ENCODE measurements at places on chromosomes 1 and 21.

DNA sequence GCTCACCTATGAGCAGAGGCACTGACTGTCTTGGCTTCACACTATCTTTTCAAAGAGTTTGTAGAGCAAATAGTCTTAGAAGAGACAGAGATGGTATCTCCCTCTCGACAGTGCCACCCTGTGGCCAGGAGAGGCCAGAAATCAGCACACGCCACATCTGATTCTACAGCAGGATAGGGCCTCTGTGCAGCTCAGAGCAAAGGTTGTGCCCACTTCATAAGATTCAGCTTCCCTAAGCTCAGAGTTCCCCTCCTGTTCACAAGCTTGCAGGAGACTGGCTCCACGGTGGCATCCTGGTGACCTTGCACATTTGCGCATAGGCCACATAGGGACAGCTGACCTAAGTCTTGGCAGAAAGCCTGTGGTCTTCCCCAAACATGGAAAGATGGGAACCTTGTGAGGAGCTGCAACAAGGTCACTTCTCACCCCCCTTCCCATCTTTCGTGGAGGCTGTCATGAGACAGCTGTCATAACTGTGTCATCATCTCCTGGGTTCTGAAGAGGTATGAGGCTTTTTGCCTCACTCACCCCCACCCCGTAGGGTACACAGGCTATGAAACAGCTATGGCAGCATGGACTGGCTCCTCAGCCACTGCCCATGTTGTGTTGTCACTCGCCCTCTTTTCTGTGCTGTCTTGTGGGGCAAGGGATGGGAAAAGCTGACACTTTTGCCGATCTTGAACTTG, 3.0 kb downstream of the ITLN2 start:
- DNase-seq = peak; percentile 75

- no peak for DNase-seq
These were observed 44.1 kb downstream of the NIBAN1 start for GRCh38 chr1:184930232-184930631.

GRCh38 chr1:233491953-233492620, 121.8 kb upstream of the KCNK1 start:
- DNase-seq = no peak

DNA sequence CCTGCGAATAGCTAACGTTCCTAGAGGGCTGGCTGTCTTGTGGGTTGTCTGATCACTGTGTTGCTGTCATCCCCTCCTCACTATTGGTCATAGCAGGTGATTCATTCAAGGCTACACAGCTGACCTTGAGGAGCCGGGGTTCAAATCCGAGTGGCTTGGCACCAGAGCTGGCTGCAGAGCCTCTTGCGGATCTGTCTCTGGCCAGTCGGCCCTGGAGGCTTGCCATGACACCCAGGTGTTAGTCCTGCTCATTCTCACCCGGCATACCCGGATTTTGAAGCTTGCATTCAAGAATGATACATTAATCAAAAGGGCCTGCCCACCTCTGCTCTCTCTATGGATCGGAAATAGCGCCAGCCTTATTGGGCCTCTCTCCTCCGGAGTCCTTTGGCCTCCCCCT, 110.4 kb downstream of the DHRS3 start:
- DNase-seq = no peak

DNA sequence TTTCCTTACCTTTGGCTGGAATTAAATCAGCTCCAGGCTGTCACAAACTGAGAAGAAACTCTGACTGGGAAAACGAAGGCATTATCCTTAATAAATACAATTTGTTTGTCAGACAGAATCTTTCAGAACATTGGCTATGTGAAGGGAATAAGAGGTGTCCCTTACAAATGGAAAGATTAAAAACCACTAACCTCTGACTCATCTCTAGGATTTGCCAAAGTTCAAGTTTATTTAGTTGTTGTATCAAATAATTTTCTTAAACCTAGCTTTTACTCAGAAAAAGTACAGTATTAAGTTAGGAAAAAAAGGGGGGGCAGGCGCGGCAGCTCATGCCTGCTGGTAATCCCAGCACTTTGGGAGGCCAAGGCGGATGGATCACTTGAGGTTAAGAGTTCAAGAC, 15.7 kb downstream of the SERTAD4 start:
- no peak for DNase-seq

- no peak for DNase-seq
These were observed 140.8 kb downstream of the KAZN start for GRCh38 chr1:14739082-14739832.

GRCh38 chr1:88877911-88878310, 13.5 kb downstream of the GTF2B start:
- no peak for DNase-seq

- no peak for DNase-seq
These were observed 96.1 kb downstream of the SLC35F3 start for GRCh38 chr1:234000557-234001041.

DNA sequence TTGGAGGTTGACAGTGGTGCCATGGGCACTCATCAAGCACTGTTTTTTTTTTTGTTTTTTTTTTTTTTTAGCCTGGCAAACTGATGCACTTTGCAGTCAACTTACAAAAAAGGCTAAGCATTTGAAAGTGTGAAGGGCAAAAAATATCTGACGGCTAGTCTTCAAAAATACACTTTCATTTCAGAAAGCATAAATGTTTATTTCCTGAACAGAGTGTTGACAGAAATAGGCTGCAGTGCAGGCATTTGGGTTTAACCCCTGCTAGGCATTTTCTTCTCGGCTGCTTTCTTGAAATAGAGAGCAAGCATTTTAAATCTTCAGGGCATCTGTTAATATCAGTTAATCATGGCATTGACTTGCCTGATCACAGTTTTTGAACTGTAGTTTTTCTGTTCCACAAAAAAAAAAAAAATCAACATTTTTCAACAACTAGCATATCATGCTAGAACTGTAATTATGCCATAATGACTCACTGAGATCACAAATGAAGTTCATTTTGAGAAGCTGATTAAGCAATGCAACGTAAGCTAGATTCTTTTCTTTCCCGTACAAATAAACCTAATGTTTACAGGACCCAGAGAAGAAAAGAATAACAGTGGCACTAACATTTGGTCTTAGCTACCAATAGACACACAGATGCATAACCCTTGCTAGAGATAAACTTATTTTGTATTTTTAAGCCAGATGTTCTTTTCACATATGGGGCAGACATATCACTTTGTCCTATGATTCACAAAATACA, 100.4 kb upstream of the USH2A start:
- no peak for DNase-seq

GRCh38 chr1:62237361-62237760, 42.7 kb downstream of the L1TD1 start:
- no peak for DNase-seq

- no peak for DNase-seq
These were observed 45.5 kb upstream of the KCNJ15 start for GRCh38 chr21:38211321-38211720.

DNA sequence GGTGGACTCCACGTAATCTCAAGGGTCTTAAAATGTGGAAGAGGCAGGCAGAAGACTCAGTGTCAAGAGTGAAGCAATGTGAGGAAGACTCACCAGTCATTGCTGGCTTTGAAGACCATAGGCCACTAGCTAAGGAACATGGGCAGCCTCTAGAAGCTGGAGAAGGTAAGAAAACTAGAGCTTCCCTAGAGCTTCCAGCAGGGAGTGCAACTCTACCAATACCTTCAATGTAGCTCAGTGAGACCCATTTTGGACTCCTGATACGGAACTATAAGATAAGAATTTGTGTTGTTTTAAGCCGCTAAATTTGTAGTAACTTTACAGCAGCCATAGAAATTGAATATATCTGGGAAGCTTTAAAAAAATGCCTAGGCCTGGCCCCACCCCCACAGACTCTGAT, 18.9 kb downstream of the METTL13 start:
- DNase-seq = no peak

DNA sequence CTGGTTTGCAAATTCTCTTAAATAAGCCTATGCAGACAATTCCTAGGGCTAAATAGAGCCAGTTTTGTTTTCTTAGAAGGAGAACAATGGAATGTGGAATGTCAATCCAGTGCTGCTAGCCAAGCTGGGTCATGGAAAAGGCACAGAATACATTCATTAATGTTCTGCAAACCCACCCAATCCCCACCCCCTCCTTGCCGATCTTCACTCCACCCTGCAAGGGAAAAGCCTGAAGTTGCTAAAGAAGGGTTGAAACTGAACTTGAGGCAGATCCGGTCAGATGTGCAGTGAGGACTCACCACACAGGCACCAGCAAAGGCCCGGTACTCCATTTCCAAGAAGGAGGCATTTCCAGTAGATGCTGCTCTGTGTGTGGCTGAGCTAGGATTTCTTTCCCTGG, 179.6 kb downstream of the PLPP3 start:
- DNase-seq = no peak

GRCh38 chr21:28078126-28078525, 914.6 kb downstream of the LTN1 start:
- DNase-seq = no peak

DNA sequence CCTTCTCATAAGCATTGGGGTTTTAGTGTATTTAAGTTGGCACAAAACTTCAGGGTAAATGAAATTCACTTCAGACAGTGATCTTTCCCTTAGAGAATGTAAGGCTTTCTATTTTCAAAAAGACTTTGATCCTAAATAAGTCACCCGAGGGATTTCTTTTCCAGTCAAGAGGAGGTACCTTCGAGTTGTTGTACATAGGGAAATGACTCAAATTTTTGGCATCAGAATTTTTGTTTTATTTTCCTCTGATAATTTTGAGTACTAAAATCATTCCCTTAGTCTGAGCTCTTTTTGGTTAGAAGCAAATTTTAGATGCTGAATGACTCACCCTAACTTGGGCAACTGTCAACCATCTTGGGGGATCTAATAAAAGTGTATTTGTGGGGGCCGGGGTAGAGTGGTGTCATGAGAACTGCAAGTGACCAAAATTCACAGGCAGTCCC, 193.9 kb downstream of the DHRS3 start:
- DNase-seq = no peak

DNA sequence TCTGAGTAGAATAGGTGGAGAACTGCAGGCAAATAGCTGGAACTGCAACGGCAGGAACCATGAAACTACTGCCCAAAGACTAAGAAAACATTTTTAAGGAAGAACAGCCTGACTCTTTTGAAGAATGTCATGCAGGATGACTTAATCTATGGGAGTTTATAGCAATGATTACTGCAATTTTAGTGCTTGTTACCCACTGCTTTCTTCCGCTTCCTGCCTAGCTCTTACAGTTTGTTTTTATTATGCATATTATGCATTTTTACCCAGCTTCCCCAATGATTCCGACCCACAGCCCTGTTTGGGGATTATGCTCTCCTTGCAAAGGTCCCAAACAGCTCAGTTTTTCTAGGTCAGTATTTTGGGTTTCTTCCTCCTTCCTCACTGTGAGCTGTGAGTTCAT, 71.2 kb downstream of the PCNX2 start:
- DNase-seq = no peak

DNA sequence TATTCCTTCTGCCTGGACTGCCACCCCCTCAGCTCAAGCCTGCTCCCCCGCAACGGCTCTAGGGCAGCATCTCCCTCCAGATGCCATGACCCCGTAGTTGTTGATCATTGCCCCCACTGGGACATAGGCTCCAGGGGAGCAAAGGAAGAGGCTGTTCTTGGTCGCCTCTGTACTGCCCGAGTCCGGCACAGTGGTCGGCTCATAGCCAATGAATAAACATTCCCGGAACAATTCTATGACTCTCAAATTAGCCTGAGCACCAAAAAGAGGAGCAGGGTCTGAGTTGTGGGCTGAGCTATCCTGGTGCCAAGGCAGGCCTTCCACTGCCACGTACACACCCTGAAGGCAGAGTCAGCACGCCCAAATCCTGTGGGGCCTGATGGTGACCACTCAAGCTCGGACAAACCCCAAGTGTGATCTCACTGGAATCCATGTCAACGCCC, 33.1 kb downstream of the CAPZB start:
- DNase-seq = no peak

DNA sequence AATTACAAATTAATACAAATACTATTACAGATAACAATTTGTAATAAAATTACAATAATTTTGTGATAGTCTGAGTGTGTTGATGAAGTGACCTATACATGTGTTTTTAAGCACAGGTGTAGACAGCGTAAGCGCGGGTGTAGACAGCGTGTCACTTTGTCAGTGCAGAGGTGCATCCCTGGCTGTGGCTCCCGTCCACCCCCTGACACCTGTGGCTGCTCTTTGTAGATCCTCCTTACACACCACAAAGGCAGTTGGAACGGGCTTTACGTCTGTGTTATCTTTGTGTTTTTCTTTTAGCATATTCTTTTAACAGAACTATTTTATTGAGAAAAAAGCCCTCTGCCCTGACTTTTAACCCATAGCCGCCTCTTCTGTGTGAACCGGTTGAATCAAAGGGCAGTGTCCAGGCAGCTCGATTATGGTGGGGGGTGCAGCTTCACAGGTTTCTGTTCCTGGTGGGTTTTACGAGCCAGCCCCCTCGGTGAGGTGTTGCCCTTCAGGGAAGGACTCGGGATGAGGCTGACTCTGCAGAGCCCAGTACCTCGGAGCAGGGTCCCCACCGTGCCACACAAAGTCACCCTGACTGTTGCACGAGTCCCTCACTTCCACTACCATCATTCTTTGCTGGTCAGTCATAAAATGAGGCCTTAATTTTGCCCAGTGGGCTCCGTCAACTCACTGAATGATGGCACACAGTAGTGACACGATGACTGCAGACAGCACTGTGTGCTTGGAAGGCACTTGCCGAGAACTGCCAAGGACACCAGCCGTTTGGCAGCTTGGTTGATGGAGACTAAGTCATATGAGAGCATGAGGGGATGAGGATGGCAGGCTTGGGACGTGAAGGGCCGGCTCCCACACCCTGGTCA, 86.4 kb upstream of the COL6A1 start:
- DNase-seq = no peak

- DNase-seq = peak; percentile 60
These were observed 7.1 kb downstream of the NBL1 start for GRCh38 chr1:19651141-19651737.

DNA sequence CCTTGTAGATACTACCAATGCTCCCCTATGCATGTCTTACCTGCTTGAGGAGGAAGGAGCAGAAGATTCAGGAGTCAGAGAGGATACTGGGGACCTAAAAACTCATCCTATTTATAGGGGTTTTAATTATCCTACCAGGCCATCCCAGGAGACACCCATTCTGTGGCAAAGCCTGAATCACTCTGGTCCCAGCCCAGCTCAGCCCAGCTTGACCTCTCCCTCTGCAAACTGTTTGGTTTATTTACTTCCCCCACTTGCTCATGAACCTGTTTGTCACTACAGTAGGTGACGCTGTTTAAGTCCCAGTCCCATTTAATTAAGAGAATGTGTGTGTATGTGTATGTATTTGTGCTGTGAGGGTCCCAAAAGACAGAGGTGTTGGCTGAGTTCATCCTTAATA, at the start of gene RPTN:
Gene RPTN (minus strand): TSS at position 85 of the 400 bp plus-strand sequence. CDS start 1,339 bp downstream, outside the sequence.
- DNase-seq = no peak
